ENCODE measurements at places on chromosomes 4 and X.

- DNase-seq: no peak
These were observed 54.9 kb downstream of the ACOX3 start for GRCh38 chr4:8385611-8386010.

DNA sequence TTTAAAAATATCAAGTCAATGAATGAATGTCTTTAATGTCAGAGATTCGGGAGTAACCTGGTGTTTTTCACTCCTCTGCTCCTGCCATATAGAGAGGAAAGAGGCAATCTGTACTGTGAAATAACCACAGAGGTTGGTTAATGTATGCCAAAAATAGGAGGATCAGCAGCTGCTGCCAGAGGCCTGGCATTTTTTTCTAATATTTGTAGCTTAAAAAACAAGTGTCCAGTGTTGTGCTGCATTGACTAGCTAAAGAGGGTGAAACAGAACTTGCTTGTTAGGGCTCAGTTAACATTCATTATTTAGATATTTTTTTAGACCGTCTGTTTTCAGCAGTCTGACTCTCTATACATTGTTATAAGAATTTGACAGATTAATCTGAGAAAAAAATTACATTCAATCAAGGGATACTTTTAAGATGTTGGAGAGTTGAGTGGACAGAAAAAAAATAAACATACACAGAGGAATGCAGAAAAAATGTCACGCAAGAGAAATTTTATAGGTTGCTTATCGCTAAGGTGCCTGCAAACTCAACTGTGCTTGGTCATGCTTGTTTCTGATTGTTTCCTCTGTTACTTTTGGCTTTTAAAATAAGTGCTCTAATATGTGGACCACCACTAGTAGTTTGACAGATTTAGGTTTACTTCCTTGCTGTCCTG, 392.3 kb upstream of the GALNT7 start:
- no peak for DNase-seq

DNA sequence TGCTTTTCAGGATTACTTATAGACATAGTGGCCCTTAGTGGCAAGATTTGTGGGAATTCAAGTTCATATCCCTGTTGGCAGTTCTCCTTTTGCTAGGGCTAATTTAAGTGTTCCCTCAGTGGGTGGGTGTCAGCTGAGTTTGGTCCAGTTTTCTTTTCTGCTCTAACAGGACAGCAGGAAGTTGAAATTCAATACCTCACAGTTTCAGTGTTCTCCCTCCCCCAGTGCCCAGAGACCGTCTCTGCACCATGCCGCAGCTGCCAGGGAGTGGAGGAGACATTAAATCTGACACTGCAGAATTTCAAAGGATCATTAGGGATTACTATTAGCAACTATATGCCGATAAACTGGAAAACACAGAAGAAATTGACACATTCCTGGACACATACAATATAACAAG, 50.7 kb downstream of the UBE2NL start:
- DNase-seq: no peak

DNA sequence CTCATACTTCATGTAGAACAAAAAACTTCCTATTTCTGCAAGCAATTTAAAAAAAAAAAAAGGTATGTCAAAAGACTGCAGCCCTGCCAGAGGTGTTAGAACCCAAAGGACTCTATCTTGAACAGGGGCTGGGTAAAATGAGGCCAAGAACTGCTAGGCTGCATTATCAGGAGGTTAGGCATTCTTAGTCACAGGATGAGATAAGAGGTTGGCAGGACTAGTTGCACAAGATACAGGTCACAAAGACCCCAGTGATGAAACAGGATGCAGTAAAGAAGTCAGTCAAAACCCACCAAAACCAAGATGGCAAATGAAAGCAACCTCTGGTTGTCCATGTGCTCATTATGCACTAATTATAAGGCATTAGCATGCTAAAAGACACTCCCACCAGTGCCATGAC, 104.1 kb downstream of the ANOS1 start:
- no peak for DNase-seq

All from T47D (cell line).